ENCODE measurements at places on chromosomes 13 and 19.

- DNase-seq = no peak
Measured at GRCh38 chr19:3296034-3296433, 70.3 kb upstream of the NFIC start.

DNA sequence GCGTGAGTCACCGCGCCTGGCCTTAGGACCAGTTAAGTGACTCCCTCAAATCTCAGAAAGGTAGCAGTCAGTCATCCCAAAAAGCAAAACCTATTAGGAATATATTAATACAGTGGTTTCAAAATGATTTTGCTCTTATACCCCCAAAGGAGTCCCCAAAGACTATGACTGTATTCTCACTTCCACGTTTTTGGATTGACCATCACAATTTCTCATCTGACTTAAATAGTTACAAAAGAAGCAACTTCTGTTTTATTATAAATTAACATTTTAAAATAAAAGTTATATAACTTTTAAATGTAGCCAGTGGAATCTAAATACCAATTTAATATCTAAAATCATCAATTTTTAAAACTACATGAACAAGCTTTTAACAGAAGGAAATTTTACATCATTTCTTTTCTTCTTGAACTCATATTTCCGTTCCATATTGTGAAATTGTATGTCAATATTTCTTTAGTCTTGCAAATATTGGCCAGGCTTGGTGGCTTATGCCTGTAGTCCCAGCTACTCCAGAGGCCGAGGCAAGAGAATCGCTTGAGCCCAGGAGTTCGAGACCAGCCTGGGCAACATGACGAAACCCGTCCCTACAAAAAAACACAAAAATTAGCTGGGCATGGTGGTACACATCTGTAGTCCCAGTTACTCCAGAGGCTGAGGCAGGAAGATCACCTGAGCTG is 1.5 kb upstream of the SPART start:
- DNase-seq = no peak

GRCh38 chr13:21237081-21237480 is 60.6 kb downstream of the MRPL57 start:
- DNase-seq = no peak

DNA sequence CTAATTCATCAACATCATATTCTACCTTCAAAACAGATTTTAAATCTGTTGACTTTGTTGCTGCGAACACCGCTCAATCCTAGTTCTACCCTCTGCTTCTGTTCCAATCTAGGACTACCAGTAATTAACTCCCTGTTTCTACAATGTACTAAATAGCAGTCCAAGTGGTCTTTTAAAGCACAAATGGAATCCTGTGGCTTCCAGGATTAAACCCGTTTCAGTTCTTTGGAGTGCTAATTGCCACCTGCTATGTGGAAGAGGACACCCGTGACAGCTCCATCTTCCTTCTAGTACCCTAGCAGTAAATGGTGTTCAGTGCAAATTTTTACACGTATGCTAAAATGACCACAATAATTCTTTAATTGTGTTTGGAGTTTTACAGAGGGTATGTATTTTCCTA is 232.1 kb downstream of the TDRD3 start:
- DNase-seq = no peak

- DNase-seq = no peak
Measured at GRCh38 chr13:92967923-92968322, 258.7 kb upstream of the GPC6 start.

DNA sequence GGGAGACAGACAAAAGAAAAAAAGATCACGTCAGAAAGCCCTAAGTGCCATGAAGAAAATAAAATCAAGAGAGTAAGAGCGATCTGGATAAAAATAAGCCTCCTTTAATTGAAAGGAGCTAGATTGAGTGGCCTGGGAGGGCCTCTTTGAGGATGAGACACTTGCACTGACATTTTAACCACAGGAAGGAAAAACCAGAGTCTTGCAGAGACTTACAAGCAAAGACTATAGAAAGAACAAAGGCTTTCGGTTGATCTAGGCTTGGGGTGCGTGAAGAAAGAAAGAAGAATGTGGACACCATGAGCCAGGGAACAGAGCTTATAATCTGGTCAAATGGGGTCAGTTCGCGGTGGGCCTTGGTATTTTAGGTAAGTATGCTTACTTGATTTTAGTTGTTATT is 342.7 kb downstream of the COG6 start:
- no peak for DNase-seq

- DNase-seq = no peak
Measured at GRCh38 chr19:39463403-39463802, 17.2 kb upstream of the TIMM50 start.

DNA sequence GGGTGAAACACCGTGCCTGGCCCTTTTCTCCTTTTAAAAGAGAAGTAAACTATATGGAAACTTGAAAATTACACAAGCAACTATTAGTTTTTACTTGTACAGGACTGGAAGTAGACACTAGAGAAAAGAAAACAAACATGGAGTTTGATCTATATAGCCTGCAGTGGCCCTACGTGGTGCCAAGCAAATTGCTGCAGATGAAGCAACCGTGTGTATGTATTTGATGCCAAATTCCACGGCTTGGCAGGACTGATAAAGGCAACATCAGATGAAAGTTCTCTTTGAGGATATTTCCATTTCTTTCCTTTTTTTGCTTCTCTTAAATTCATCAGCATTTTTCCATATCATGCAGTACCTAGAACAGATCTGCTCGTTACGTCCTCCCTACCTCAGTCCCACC is 49.8 kb downstream of the ATP8A2 start:
- DNase-seq = no peak

DNA sequence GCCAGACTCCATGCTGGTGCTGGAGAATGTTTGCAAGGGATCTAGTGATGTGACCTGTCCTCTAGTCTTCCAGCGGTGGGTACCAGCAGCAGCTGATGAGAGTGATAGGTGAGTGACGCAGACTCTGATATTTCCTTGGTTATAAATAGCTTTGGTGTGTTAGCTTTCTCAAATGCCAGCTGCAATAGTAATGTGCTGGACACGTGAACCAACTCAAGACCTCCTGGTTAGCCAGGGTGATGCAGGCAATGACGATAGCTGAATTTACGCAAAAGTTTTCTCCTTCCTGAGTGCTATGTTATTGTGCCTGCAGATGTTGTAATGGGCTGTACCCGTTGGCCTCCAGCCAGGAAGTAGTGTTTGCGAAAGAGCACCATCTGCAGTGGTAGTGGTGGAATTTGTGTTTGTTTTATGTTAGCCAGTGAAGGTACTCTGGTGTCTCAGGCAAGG is 129.5 kb downstream of the CYSLTR2 start:
- DNase-seq = no peak

Data from amygdala (tissue), 56 donors.